ENCODE measurements at places on chromosomes 3 and 15.
A peak's percentile ranks its signal among the peaks of the same experiment; 100 is the strongest.

- DNase-seq, result no peak
Measured at GRCh38 chr15:81858586-81858985, 187.2 kb downstream of the MEX3B start.

GRCh38 chr3:132262305-132262704 is 54.9 kb upstream of the ACP3 start:
- DNase-seq, result no peak

GRCh38 chr3:154482507-154482906 is 52.5 kb upstream of the GPR149 start:
- no peak for DNase-seq

DNA sequence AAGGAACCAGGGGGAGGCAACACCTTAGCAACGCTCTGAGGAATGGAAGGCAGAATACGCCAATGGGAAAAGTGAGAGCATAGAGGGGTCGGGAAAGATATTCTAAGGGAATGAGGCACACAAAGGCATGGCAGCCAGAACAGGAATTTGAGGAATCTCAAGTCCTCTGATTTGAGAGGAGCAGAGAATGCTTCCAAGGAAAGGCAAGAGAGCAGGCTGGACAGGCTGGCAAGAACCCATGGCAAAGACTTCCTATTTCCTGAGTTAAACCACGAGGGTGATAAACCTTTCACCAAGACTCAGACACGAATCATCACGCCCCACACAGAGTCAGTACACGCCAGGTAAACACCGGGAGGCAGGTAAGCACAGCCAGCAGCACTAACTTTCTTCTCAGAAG is 109.8 kb downstream of the IGF2BP2 start:
- DNase-seq, result no peak

DNA sequence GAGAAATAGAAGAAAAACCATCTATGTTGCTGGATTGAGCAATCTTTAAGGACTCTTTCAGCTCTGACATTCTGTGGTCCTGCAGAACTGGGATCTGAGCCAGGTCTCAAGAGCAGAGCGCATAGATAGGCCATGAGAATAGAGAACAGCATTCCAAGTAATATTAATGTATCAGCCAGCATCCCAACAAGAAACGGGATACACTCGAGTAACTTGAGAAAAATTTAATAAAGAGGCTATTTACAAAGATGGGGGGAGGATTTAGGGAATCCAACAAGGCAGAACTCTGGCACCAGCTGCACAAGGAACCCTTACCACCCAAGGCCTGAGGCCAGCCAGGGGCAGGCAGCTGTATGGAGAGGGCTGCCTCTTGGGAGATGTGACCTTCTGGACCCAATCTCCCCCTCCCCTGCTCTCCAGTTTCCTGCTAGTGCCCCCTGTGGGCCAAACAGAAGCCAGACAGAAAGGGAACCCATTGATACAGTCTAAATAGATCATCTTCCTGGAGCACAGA is 8.2 kb downstream of the TMOD2 start:
- peak; percentile 17 for DNase-seq

DNA sequence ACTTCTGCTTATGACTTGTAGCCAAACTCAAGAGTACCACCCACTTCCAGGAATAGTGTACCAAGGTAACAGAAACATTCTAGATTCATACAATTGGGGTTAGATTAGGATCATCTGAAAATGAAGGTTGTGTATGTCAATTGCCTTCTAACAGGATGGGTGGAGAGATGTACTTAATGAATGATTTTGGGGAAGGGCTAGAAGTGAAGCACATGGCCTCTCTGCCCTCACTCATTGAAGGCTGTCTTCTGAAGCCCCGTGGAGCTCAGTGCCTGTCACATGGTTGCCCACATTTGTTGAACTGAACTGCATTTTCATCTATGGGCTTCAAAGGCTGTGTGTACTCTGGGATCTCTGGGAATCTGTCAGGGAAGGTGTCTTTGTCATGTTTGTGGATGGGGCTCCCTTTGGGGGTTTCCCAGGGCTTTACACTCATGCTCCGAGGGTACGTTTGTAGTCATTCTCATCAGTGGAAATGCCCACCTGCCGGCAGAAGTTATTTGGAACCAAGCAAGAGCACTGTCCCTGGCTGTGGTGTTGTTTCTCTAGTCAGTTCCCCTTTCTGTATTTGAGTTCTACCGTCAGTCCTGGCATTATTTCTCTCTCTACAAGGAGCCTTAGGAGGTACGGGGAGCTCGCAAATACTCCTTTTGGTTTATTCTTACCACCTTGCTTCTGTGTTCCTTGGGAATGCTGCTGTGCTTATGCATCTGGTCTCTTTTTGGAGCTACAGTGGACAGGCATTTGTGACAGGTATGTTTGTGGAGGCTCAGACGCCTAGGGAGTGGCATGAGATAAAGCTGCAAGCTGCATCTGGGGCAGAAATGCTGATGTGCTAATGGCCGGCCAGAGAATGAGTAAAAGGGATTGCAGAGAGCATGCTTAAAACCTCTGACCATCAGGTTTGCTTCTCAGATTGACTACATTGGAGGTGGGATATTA is 22.4 kb downstream of the CD86 start:
- no peak for DNase-seq

- no peak for DNase-seq
Measured at GRCh38 chr3:129834580-129834979, 58.9 kb downstream of the TMCC1 start.
